ENCODE measurements at places on chromosomes 5 and 9.

GRCh38 chr9:23826120-23826629, at the start of gene ELAVL2:
ELAVL2 (minus strand) TSS chr9:23826240; CDS start chr9:23762234, 64,006 bp downstream.
- DNase-seq: peak; percentile 89

DNA sequence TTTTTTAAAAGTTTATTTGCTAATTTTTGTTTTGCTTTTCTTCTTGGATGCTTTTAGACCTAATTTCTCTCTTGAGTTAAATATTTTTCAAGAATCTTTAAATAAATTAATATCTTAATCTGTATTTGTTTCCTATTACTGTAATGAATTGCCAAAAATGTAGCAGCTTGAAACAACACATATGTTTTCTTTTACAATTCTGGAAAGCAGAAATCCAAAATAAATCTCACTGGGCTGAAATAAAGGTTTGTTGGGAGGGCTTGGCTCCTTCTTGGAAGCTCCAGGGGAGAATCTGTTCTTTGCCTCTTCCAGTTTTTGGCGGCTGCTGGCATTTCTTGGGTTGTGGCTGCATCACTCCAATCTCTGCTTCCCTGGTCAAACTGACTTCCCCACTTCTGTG, 658.1 kb upstream of the ARRDC3 start:
- no peak for DNase-seq

- no peak for DNase-seq
Measured at GRCh38 chr9:121884057-121884541, 209.0 kb downstream of the TTLL11 start.

DNA sequence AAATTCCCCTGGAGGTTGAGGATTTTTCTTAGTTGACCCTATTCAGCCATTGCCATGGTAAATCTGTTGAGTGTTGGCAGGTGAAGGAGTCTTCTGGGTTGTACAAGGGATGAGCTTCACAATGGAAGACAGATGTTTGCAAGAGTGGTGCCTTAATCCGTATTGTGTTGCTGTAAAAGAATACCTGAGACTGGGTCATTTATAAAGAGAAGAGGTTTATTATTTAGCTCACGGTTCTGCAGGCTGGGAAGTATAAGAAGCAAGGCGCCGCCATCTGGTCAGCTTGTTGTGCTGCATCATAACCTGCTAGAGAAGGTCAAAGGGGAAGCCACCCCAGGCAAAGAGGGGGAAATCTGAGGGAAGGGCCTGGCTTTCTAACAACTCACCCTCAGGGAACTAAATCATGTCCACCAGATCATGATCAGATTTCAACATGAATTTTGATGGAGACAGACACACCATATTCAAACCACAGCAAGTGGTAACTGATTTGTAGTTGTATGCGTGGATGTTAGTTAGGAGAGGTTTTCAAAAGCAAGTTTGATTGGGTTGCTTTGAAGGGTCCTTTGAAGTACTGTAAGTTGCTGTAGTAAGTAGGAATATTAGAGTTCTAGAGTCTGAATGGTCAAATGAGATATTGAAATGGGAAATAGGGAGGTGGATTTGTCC, 2.5 kb downstream of the TNPO1 start:
- DNase-seq: peak; percentile 72

- DNase-seq: no peak
Measured at GRCh38 chr5:32848681-32849080, 137.6 kb downstream of the NPR3 start.

DNA sequence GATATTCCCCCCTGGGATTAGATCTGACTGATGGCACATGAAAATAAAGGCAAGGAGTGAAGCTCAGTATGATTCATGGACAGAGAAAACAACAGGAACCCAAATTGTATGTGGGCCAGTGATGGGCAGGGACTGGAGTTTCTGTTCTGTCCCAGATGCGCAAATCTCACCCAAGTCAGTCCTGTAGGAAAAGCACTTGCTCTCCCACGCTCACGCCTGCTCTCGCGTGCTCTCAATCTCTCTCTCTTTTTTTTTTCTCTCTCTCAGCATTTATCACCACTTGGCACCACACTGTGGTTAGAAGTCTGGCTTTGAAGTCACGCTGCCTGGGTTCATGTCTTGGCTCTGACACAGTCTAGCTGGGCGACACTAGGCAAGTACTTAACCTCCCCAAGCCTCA, 106.5 kb upstream of the LRRTM2 start:
- peak; percentile 35 for DNase-seq

- DNase-seq: no peak
Measured at GRCh38 chr5:181197326-181197951, 7.6 kb downstream of the TRIM7 start.

GRCh38 chr5:168086746-168087145, 204.7 kb upstream of the WWC1 start:
- DNase-seq: no peak

DNA sequence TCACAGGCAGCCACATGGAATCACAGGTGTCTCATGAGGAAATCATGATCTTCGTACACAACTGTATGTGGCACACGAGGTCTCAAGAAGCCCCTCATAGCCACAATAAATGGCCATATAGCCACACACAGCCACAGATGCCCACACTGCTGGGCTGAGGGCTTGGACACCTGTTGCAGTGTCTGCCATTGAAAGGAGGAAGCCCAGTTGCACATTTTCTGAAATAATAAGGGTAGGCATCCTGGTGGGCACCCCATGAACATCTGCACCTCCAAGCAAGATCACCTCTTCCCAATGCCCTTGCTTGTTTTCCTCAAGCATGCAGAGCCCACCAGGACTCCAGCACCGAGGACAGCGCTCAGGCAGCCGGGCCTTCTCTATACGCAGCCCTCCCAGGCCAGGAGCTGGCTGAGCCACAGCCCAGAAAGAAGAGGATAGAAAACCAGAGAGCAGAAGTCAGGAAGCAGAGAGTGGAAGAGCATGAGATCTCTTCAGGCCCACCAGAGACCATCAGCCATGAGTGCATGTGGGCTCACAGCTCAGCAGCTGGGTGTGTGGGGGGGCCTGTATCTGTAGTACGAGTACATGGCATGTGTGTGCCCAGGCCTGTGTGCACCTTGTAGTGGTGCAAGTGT, 1.0 kb upstream of the ACSL6 start:
- DNase-seq: peak; percentile 57

- peak; percentile 31 for DNase-seq
Measured at GRCh38 chr9:128160603-128160987, 530 bp downstream of the BBLN start.

DNA sequence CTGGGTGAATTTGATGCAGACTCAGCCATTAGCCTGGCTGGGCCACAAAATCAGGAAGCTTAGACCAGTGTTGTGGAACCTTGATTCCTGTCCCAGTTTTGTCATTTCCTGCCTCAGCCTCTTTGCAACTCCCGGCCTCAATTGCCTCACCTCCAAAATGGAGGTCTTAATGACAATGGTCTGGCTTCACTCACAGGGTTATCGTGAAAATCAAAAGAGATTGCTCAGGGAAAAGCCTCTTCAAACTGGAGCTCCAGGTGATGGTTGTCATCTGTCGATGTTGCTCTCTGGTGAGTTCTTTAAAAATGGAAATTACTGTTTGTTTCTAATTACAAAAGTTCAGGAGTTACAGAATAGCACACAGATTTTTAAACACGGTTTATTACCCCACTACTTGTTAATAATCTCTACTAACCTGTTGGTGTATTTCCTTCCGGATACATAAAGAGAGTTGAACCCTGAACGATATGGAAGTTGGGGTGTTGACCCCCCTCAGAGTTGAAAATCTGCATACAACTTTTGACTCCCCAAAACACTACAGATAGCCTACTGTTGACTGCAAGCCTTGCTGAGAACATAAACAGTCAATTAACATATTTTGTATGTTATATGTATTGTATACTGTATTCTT, 109.9 kb upstream of the CPEB4 start:
- DNase-seq: no peak

- DNase-seq: no peak
Measured at GRCh38 chr5:42948961-42949347, 91.2 kb downstream of the ANXA2R start.

DNA sequence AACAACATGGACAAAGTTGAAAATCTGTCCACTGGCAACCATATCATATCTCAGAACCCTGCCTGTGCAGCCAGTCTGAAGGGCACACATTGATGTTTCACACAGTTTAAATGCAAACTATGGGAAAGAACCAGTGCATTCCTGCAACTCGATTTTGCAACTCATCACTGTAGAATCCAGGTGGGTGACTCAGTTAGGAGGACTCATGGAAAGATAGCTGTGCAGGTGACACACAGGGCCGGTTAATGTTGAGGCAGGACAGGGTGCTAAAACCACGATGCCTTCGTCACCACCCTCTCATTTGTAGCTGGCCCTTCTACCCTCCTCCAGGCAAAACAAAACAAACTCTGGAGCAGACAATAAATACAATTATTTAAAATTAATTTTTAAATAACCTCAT, 62.8 kb downstream of the TLE1 start:
- DNase-seq: peak; percentile 15

DNA sequence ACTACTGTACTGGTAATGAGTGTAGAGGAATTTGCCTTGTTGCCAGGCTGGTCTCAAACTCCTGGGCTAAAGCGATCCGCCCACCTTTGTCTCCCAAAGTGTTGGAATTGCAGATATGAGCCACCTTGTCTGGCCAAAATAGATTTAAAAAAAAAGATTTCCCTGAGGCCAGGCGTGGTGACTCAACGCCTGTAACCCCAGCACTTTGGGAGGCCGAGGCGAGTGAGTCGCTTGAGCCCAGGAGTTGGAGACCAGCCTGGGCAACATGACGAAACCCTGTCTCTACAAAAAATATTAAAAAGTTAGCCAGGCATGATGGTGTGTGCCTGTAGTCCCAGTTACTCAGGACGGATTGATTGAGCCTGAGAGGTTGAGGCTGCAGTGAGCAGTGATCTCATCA, 62.5 kb downstream of the IPO11 start:
- peak; percentile 82 for DNase-seq

DNA sequence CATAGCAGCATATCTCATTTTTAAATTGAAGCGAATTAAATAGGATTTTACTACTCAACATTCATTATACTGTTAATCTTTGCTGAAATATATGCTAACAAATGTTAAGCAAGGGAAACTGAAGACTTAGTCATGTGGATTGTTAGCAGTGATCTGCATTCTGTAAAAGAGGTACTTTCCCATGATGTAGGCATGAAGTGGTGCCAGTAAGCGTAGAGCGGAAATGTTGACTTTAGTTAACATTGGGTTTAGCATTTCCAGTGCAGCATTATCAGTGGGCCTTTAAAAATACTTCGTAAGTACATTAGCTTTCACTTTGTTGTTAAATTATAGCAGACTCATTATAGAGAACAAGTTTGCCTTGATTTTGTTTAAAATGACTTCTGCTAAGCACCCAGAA, 130.3 kb downstream of the CDC42SE2 start:
- peak; percentile 50 for DNase-seq

DNA sequence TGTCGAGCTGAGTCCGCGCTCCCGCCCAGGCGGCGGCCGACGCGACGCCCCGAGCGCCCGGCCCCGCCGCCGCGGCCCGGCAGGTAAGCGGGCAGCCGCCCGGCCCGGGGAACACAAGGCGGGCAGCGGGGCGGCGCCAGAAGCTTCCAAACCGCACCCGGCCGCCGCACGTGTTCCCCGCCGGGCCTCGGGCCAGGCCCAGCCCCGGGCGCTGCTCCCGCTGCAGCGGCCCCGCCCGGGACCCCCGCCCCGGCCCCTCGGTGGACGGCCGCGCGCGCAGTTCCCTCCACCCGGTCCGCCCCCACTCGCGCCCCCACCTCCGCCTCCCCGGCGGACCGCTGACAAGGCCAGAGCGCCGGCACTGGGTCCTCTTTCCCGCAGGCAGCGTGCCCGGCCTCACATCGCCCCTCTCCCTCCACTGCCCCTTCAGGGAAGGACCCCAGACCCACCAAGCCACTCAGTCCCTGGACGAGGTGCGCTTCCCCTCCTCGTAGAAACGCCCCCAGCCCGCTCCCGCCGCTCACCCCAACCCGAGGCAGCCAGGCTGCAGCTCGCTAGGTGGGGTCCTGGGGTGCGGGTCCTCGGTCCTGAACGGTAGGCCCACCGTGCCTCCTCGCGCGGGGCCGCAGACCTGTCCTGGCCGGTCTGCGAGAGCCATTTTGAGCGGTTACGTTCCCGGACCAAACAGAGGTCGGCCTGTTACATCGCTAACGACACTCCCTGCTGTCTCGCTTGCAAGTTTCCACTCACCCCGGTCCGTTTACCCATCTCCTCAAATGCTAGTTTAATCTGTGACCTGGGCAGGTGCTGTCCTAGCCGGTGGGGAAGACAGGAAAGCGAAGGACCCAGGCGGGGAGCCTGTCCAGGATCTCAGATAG, 475 bp downstream of the WDR5 start:
- peak; percentile 24 for DNase-seq

DNA sequence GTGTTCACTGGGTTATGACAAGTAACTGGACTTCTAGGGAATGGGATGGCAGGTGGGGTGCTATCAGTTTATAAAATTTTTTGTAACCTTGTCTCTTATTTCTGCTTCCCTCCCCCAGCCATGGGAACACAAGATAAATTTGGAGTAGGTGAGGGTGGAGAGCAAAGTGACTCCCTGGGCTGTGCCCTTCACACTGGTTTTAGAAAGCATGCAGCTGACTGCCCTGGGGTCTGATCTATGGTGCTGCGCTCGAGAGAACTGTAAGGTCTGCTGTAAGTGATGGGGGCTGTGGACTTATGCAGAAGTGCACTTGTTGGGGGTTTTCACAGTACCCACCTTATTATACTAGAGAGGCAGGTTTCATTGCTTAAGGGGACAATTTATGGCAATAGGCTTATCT, 247.7 kb upstream of the DMRT1 start:
- no peak for DNase-seq

GRCh38 chr9:38453835-38454234, 29.6 kb upstream of the IGFBPL1 start:
- DNase-seq: no peak

DNA sequence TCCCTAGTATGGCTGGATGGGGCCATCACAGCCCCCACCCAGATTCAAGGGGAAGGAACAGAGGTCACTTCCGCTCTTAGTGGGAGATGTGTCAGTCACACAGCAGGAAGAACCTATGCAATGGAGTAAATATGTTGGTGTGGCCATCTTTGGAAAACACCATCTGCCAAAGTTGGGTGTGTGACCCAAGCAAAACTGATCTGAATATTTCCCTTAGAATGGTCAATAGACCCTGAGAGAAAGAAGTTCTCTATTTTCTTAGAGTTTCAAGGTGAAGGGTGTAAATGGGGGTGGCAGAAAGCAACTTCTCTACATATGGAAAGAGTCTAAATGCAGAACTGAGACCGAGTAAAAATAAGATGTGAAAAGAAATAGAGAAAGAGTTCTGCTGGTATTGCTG, 212.7 kb downstream of the ESM1 start:
- no peak for DNase-seq

DNA sequence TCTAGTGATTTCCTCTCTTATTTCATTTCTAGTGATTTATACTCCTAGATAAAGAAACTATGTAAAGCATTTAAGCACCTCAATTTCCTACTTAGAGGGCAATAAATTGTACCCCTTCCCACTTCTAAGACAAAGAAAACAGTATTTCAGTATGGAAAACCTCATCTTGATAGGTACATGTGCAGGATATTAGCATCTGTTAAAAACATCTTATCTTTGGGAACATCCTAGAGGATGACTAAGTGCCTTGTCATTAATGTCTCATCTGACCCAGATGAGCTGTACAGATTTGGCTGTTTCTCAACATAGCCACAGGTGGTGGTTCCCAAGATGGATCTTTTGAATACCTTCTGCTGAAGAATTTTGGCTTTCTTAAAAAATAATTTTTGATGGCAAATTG, 5.7 kb downstream of the MEGF10 start:
- DNase-seq: peak; percentile 91
